Spinal cord (tissue), 10 donors: ENCODE measurements at places on chromosomes 7 and 10. TPM values are rescaled to one million over a fixed set of nuclear protein-coding genes. Genes with fewer than 3 reads are reported as not detected.

GRCh38 chr10:24385776-24386175 lies 176.8 kb downstream of the KIAA1217 start:
- no peak for DNase-seq

DNA sequence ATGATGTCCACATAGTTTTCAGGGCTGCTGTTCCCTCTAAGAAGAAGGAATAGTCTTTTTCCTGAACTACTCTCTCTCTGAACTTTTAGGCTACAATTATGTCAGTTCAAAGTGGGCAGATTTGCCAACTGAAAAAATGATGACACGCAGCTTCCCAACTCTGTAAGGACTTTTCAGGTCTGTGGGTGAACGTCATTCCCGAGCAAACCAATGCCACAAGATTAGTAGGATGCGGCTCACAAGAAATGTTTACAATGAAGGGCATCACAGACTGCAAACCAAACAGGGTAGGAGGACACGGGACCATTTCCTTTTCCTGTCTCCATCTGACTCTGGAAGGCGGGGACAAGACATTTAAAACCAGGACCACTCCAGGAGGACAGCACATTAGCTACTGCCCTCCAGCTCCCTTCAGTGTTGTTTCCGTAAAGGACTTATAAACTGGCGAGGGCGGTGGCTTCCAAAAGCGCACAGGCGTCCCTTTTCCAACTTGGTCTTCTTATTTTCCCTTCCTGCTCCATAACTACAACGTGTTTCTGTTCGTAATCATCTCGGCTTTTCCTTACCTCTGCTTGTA lies 539 bp upstream of the MKLN1 start:
- DNase-seq: no peak

Gene TEX36
- 0.77 TPM for total RNA-seq

DNA sequence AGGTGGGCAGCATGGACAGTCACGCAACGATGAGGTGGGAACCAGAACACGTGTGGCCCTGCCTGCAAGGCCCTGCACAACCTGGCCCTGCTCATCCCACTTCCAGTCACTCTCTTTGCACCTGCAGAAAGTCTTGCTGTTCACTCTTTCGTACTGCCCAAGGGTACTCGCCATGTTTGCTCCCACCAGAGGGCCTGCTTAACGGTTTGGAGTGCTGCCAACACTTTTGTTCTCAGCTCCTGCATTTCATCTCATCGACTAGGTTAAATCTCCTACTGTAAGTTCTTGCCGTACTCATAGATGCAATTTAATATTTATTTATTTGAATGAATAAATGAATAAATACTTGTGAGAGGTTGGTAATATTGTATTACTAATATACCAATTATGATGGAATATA lies 315.3 kb downstream of the SDK1 start:
- DNase-seq: peak; percentile 65

DNA sequence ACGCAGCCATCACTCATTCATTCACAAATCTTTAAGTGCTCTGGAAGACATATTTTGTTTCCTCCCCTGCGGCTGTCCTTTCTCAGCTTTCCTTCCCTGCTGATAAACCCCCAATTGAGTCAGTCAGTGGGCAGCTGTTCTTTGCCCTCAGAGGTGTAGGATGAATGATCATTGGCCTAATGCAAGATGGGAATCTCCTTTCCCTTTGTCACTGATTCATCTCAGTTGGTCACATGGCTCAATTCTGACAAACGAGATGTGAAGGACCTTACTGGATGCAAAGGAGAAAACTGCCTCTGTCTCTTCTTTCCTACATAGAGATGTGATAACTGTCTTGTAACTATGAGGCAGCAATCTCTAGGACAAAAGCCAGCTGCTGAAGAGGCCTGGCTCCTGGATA lies 44.6 kb downstream of the COL28A1 start:
- DNase-seq: no peak

DNA sequence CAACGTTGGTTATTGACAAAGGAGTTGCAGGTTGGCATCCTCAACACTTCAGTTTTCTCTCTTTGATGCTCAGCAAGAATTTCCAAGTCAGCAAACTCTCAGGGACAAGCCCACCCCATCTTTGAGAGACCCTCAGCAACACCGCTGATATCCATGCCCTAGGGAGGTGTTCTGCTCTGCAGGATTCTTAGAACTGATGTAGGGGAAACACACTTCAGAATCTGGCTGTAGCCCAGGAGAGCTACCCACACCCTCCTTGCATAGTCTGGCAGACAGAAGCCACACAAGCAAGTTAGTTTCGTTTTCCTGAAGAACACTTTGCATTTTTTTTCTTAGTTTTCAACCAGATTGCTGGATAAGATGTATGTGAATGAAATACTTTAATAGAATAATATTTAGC lies 822 bp downstream of the SAMD9L start:
- DNase-seq: no peak

Gene KCNIP2
- 14.4 TPM for total RNA-seq

- no peak for DNase-seq
These were observed 98.5 kb downstream of the TPST1 start for GRCh38 chr7:66303454-66304155.

Gene NKX1-2
- total RNA-seq: 1.3 TPM

- DNase-seq: no peak
These were observed 36.7 kb downstream of the NKX2-3 start for GRCh38 chr10:99569253-99569939.

DNA sequence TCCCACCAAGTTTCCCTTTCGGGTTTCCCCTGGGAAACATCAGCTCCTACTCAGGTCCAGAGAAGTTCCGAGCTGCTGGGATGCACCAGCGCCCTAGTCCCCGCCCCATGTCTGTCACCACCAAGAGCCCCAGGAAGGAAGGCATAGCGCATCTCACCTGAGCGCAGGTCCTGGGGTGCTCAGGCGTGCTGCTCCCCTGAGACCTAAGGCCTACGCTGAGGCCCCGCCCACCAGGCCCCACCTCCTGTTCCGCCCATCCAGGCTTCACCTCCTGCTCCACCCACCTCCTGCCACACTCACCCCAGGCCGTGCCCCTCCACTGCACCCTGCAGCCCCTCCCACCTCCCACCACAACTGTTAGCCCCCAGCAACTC lies 1.2 kb upstream of the TFR2 start:
- no peak for DNase-seq

GRCh38 chr10:17122726-17123661 lies 6.6 kb downstream of the CUBN start:
- DNase-seq: no peak

DNA sequence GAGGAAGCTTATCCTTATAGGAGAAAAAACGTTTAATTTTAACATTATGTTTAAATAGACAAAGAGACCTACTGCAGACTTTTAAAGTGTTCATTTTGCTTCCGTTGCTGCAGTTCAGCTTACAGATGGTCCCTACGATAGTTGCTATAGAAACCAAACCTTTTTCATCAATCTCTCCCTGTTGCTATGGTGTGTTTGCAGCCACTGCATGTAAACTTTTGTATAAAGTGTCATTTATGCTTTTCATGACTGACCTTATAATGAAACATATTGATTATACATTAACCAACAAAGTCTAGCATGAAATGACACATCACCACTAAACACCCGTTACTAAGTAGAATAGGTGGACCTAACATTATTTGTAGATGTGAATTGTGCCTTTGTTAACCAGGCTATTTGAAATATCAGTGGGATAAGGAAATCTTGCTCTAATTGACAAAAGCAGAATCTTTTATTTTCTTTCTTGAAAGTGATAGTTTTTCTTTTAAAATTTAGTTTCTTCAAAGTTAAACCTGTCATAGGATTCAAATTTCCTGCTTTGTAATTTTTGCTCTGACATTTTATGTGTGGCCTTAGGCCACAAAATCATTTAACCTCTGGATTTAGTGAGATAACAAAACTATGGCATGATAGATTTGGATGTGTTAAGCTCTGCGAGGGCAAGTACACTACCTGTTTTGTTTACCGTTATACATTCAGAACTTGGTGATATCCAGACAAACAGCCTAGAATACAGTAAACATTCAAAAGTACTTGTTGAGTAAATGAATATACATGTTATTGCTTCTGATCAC lies 64.0 kb downstream of the CACNB2 start:
- peak; percentile 59 for DNase-seq

Gene PSAP
- 882 TPM for total RNA-seq

DNA sequence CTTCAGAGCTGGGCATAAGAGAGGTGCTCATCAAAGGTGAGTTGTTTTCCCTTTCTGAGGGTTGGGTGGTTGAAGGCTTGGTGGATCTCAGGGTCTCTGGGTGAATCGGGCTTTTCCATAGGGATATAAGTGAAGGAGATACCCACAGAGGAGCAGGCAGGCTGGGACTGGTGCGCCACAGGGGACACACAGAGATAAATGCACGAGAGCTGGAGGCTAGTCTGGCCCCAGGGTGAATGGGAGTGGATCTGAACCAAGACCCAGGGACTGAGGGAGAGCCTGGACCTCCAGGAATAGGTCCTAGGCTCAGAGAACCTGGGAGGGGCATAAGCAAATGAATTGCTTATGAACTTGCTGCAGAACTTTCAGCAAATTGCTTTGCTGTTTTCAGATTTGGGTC lies 61.5 kb downstream of the LRRC18 start:
- no peak for DNase-seq

DNA sequence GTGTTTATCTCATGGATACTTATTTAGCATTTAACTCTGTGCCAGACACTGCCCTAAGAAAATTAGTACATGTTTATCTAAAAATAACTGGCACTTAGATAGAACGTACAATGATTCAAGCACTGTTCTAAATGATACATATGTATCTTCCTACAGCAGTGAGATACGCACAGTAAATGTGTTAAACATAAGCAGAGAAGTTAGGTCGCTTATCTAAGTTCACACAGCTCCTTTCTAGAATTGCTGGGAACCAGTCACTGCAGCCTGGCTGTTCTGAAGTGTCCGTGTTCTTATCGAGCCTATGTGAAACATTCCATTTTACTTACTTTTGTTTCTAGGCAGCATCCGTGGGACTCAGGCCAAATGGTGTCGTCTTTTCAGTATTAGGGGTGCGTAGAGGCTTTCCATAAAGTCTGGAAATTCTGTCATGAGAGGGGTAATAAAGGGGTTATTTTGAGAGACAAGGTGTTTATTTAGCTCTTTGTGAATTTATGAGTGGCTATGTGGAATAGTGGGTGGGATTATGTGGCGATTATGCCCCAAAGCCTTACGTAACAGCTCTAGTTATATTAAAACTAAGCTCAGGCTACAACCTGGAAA lies 186.9 kb downstream of the SND1 start:
- no peak for DNase-seq

Gene GTPBP10
- total RNA-seq: 21.9 TPM

- no peak for DNase-seq
These were observed 23.1 kb downstream of the SPAG6 start for GRCh38 chr10:22368402-22368801.

Gene STEAP2
- total RNA-seq: 8.2 TPM

DNA sequence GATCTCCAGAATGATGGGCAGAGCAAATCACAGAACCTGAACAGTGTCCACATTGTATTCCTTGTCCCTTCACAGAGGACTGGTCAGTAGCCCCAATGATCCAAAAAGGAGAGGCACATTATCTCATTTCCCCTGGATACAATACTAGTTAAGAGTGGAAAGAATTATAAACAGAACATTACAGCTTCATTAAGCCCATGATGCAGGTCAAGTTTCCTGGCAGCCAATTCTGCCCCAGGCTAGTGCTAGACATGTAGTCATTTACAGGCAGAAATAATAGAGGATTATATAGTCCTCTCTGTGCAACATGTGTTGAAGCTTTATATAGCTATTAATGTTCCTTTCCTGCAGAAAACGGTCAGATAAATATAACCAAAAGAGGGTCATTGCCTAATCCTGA lies 124.3 kb upstream of the WNT16 start:
- no peak for DNase-seq

- no peak for DNase-seq
These were observed 35.4 kb downstream of the ADAP1 start for GRCh38 chr7:919114-919442.

GRCh38 chr7:155312633-155313032 lies 15.0 kb downstream of the INSIG1 start:
- DNase-seq: no peak

GRCh38 chr10:57627642-57628178 lies 640.0 kb downstream of the IPMK start:
- DNase-seq: no peak

Gene HOXA13
- total RNA-seq: 0.10 TPM

Gene CNPY1
- 0.79 TPM for total RNA-seq

Gene SHOC2
- total RNA-seq: 45.2 TPM

Gene AKR1C4
- total RNA-seq: not detected

- no peak for DNase-seq
These were observed 512.9 kb downstream of the ATRNL1 start for GRCh38 chr10:115606086-115606485.

- no peak for DNase-seq
These were observed 206.6 kb downstream of the SKAP2 start for GRCh38 chr7:26657686-26658388.

DNA sequence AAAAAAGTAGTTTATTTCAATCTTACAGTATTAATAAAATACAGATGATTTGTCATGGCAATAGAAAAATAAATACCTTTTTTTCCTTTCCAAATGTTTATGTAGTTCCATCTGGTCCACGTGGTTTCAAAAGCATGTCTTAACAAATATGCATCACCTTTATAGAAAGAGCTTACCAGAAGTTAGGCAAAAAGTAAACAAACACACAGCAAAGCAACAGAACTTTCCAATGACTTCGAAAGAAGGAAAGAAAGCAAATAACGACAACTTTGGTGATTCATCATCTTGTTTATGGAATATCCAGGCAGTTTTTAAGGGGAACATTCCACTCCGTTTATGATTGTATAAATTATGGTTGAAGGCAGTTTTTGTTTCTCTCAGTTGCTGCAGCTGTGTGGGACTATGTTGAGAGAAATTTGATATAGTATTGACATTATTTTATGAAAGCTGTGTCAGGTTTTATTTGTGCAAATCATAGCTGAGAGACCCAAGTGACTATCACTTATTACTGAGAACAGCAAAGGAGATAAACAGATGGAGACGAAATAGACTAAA lies 203.1 kb downstream of the CDC14C start:
- no peak for DNase-seq

DNA sequence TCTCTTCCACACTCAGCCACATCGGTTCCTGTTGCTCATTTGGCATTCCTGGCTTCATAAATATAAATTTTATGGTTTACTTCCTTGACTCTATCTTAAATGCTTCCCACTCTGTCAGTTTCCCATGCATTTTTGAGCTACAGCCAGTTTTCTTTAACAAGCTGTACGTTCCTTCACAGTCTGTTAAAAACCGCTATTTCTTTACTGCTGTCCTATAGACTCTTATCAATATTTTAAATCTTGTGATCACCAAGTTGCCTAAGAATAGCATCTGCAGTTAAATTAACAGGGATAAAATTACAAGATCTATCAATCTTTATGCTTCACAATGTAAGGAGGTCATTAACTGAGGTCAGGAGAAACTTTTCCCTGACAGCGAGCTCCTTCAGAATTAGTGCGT lies 103.1 kb upstream of the RHOBTB1 start:
- no peak for DNase-seq

DNA sequence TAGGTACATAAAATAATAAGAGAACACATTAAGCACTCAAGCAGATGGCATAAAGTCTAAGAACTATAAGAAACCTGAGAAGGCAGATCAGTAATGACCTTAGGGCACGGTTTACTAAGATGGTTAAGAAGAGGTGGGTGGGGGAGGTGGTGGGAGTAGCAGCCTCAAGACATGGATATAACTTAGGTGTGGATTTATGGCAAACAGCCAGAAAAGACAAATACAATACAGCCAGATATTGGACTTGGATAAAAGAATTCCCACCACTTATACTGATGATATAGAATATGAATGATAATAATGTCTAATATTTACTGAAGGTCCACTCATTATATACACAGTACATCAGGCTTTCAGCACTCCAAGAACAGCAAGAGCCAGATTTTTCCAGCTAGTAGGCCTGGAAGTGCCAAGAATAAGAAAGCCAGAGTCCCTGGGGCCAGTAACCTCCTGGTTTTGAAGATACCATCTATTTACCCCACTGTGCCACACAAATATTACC lies 11.9 kb downstream of the DPY19L1 start:
- no peak for DNase-seq
